ENCODE measurements at places on chromosomes 6 and 20.
A peak's percentile ranks its signal among the peaks of the same experiment; 100 is the strongest.

DNA sequence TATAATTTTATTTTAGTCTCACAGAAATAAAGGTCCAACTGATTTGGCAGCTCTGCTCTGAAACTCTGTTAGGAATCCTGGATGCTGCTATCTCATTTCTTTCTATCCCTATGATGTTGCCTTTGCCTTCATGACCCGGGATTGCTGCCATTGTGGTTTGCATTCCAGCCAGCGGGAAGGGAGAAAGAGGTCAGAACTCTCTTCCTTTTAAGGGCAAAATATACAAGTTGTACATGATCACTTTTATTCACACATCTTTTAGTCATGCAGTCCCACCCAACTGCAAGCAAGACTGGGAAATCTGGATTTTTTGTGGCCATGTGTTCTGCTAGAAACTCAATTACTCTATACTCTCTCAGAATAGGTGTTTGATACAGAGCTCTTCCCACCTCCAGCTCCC is 263.1 kb upstream of the ZFP64 start:
- no peak for DNase-seq

DNA sequence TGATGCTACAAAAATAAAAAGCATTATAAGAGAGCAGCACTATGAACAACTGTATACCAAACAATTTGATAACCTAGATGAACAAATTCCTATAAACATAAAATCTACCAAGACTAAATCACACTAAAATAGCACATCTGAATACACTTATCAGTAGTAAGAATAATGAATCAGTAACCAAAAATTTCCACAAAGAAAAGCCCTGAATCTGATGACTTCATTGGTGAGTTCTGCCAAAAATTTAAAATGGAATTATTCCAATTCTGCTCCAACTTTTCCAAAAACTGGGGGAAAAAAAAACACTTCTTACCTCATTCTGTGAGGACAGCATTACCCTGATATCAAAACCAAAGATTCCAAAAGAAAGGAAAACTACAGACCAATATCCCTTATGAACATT is 206.2 kb downstream of the WDR27 start:
- no peak for DNase-seq

DNA sequence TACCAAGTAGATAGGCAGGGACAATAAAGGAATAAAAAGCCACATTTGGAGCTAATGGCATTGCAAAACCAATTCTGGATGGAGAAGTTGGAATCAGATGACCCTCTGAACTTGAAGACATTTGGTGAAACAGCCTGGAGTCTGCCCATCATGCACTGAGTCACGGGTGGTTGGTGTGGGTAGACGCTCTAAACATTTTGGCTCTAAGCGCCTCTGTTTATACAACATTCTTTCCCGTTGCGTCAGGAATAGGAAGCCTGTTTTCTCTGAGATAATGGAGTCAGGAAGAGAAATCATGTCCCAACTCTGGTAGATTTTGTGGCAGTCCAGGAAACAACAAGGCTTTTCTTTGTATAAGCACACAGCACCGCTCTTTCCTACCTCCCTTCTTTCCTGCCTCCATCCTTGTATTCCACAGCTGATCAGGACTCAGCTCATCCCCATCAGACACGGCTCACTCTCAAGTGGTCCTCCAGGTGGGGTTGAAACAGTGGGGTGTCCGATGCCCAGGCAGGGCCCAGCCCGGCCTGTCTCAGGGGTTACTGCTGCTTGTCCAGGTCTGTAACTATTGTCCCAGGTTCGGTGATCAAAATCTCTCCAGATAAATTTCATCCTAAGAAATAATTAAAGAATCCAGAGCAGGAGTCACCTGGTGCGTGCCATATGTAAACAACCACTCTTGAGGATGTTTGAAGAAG is 12.1 kb upstream of the RAMACL start:
- DNase-seq: no peak

DNA sequence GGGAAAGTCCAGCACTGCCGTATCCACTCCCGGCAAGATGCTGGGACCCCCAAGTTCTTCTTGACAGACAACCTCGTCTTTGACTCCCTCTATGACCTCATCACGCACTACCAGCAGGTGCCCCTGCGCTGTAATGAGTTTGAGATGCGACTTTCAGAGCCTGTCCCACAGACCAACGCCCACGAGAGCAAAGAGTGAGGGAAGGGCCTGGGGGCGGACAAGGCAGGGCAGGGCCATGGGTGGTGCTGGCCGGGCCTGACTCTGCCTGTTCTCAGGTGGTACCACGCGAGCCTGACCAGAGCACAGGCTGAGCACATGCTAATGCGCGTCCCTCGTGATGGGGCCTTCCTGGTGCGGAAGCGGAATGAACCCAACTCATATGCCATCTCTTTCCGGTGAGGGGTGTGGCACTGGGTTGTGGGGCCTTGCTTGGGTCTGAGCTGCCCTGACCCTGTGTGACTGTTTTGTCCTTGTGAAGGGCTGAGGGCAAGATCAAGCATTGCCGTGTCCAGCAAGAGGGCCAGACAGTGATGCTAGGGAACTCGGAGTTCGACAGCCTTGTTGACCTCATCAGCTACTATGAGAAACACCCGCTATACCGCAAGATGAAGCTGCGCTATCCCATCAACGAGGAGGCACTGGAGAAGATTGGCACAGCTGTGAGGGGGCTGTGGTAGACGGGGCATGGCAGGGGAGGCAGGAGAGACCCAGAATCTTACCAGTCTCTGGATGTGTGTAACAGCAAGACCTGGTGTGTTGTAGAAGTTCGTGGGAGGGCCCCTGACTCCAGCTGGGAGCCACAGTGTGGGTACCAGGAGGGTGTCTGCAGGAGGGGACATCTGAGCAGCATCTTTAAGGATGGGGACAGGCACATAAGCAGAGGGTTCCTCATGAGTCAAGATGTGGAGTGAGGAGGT is 29.1 kb downstream of the PLCG1 start:
- peak; percentile 22 for DNase-seq

- DNase-seq: no peak
Measured at GRCh38 chr20:44532981-44533331, 11.1 kb upstream of the SERINC3 start.

DNA sequence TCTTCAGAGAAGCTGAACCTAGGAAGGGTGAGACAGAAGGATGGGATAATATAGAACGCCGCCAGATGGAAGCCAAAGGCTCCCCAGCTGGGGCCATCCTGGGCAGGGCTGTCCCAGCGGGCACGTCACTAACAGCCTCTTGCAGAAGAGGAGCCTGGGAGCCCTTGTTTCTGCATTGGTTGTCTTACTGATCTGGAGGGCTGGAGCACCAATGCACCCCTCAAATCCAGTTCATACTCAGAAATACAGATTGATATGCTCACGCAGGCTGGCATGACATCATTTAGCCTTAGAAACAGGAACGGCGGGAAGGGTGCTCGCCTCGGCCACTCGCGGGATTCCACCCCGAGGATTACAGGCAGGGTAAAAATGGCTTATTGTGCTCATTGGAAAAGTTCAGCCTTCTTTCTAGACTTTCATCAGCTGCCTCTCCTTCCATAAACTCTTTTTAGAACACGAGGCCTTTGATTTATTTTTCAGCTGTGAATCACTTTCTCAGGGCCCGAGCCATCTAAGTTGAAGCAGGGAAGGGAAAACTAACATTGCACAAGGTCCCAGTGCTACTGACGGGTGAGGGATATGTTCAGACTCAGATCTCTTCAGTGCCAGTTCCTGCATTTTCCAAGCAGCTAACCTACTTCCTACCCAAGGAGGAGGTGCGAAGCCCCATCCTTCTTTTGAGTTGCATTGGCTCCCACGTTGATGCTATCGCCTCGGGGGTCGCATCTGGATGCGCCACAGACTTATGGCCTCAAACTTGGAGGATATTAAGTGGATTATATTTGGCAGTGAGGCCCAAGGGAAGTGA is 82.3 kb downstream of the GMPR start:
- no peak for DNase-seq

DNA sequence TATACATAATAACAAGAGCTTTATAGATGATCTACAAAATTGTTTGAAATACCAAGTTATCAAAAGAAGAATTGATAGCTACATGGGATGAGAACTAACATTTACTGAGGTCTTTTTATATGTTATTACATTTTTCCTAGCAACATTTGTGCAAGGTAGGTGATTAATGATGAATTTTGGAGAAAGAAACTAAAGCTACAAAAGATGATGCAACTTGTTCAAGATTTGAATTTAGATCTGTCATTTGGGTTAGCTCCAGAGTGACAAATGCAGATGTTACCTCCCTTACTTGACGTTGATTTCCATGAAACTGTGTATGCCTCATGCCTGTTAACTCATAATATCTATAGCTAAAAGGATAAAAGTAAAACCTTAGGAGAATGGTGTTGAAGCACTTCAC is 84.5 kb upstream of the EYA4 start:
- DNase-seq: no peak

DNA sequence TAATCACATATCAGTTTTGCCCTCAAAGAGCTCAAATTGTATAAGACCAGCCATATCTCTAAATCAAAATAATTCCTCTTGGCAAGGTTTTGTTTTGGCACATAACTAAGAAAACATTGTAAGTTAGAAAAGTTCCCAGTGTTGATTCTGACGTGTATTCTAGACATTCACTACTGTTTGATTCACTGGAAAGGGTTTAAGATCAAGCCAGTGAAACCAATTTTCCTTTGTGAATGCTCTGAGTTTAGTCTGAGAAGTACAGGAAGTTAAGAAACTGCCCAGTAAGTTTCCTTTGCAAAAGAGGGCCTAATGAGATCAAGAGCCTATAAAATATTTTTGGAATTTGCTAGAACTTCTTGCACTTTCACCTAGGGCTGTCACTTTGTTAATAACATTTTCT is 143.0 kb downstream of the FNDC1 start:
- DNase-seq: no peak

DNA sequence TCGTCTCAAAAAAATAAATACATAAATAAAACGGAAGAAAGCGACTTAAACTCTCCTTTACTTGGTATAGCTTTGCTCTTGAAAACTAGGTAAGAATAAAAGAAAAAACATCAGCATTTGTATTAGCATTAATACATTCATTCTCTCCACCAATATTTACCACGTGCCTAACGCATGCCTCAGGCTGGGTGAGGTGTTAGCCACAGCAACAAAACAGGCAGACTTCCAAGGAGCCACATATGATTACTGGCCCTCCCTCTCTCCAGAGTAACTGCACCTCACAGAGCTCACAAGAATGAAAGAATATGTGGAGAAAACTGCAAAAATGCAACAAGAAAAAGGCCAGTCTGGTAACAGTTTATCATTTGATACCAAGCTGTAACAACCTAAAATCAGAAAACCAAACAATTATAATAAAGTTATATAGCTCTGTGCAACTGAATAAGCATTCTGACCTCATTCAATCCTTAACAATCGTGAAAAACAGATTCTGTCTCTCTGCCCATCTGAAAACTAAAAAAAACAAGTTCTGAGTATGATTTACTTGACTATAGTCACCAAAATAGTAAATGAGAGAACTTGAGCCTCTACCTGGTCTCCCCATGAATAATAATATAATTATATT is 5.2 kb downstream of the NAPB start:
- no peak for DNase-seq

DNA sequence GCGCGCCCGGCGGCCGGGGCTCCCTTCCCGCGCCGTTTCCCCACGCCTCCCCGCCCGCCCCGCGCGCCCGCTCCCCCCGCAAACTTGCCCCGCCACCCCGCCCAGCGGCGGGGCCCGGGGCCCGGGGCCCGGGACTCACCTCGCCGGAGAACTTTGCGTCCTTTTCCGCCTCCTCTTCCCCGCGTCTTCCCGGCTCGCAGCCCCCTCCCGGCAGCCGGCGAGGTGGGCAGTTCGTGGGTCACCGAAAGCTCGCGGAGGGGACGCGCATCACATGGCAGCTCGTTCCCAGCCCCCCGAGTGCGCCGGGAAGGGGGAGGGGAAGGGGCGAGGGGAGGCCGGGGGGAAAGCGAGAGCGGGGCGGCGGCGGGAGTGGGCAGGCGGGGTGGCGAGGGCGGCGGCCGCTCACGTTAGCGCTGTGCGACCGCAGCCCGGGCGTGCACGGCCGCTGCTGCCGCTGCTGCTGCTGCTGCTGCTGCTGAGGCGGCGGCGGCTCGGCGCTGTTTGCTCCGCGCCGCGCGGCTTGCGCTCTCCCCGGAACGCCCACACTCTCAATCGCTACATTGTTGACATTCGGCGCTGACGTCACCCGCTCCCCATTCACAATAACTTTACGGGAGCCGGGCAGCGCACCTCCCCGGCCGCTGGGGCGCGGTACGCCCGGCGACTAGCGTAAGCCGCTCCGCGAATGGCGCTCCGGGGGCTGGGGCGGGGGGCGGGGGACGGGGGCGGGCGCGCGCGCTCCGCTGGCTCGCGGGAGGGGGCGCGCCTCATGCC is at the start of gene BACH2:
Gene BACH2, minus strand, starts transcription at position 503 of the 774 bp plus-strand sequence. CDS start 287,999 bp downstream, outside the sequence.
- peak; percentile 90 for DNase-seq

GRCh38 chr6:164415832-164416563 is 893.4 kb downstream of the C6orf118 start:
- no peak for DNase-seq

GRCh38 chr6:32192608-32193039 is at the start of gene GPSM3:
Gene GPSM3 (minus strand): TSS chr6:32192643. CDS start chr6:32192513, 130 bp downstream.
- DNase-seq: peak; percentile 76

- no peak for DNase-seq
Measured at GRCh38 chr20:34541264-34541901, 17.1 kb upstream of the MAP1LC3A start.

DNA sequence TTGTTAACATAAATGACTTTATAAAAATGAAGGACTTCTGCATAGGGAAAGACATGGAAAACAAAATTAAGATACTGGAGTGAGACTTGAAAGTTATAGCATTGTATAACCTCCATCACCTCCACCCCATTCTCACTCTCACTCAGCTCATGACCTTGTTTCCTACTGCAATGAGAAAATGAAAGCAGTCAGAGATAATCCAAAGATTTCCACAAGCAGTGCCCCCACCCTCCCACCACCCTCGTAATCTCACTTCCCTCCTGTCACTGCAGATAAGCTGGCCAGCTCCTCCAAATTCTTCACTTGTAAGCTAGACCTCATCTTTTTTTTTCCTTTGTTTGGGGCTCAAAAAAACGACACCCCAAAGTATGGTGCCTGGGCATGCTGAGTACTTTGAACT is 52.9 kb upstream of the PROKR2 start:
- DNase-seq: no peak

- DNase-seq: no peak
Measured at GRCh38 chr20:5914859-5915258, 35.5 kb downstream of the TRMT6 start.

DNA sequence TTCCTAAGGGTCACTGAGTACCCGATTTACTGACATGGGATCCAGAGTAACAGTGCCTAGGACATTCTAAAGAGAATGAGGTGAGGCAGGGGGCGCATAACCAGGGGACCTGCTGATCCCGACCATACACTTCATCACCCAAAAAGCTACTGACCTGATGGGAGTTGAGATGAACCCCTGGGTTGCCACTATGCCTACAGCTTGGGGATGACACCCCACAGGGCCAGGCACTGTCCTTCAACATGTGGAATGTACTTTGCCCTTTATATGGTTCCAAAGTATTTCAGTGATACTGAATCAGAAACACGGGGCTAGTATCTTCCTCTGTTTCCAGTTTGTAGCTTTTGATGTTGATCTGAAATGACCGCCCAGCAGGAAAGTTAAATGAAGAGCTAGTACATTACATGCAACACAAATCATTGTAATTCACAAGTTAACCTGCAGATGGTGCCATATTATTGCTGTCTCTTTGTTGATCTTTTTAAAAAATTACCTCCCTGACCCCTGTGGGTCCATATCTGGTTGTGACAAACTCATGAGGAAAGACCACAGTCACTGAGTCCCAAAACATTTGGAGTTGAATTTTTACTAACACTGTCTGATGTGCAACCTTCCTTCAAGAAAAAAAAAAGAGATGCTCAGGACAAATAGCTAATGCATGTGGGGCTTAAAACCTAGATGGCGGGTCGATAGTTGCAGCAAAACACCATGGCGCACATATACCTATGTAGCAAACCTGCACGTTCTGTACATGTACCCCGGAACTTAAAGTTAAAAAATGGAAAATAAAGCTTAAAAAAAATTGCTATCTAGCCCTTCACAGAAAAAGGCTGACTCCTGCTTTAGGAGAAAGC is 42.7 kb upstream of the GCNT2 start:
- DNase-seq: no peak

Measured in activated naive CD8-positive, alpha-beta T cell treated with anti-CD3 and anti-CD28 coated beads, Interleukin-2, amount 10 ng/mL, durations not matched to agents 7 days and 5 days (primary cell).